ENCODE measurements at places on chromosomes 3 and 15.

DNA sequence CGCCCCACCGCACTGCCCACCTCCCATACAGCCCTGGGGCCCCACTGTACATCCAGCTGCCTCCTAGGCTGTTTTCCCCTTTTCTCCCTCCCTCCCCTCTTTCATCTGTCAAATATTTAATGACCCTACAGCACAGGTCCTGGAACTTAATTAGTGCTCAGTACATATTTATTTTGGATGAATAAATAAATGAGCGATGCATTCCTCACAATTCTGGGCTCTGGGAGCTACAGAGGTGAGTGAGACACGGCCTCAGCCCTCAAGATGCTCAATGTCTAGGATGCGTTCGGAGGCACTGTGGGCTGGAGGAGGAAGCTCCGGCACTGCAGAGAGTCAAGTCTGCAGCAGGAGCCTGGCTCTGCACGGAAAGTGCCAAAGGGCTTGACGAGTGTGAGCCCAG, 175.0 kb downstream of the FAM43A start:
- no peak for DNase-seq

- no peak for DNase-seq
Measured at GRCh38 chr3:115301364-115301860, 154.3 kb upstream of the ZBTB20 start.

DNA sequence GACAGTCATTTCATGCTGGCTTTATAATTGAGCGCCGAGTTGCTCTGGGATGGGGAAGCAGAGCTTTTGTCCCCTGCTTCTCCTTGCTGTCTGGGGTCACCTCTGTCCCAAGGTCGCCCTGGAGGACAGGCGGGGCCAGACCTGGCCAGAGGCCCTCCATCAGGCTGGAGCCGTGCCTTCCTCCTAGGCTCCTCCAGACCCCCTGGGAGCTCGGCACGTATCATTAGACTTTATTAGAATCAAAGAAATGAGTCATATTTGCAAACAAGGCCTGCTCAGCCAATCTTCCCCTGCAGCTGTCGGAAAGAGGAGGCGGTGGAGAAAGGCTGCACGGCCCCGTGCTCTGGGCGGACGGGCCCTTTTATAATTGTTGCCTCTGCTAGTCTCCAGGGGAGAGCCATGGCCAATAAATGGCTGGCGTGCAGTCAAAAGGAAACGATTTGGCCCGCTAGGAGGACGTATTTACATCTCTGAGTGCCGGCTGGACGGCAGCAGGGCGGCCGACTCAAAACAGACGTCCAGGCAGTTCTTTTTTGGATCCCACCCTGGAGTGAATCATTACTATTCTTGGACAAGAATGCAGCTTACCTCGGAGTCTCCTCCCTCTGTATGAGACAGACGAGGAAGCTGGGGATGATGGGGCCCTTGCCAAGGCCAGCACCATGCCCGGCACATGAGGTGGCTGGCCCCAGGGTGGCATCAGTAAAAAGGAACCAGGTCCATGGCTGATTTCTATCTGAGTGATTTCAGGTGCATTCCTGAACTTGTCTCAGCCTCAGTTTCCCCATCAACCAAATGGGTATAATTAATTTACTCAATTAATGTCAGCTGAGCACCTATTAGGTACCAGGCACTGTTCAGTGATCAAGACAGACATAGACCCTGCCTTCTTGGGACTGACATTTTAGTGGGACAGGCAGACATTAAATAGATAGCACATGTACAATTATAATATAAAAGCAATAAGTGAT, 50.6 kb downstream of the SLC6A6 start:
- no peak for DNase-seq

- no peak for DNase-seq
Measured at GRCh38 chr3:67524046-67524445, 130.4 kb downstream of the SUCLG2 start.

- DNase-seq, result no peak
Measured at GRCh38 chr3:194014756-194015155, 121.2 kb upstream of the HES1 start.

DNA sequence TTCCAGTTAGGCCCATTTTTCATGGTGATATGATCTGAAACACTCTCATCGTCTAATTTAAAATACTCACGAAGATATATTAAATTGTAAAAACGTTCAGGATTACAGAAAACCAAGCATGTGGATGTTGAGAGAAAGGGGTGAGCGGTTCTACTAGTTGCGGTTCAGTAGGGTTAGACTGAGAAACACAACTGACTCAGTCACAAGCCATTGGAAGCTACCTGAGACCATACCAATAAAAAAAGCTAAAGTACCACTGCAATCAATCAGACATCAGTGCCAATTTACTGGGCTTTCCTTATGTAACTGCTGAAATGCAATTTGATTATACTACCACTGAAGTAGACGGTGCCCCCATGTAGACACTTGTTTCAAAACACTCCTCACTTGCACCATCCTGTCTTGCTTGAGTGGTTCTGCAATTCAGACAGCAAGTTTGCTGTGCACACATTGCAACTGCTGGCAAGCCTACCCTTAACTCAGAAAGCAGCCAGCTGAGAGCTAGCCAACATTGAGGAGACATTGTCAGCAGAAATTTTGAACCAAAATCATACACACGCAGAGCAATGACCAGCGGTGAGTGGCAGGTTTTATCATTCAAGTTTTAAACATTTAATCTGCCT, 368.7 kb upstream of the ARHGEF26 start:
- DNase-seq, result no peak

DNA sequence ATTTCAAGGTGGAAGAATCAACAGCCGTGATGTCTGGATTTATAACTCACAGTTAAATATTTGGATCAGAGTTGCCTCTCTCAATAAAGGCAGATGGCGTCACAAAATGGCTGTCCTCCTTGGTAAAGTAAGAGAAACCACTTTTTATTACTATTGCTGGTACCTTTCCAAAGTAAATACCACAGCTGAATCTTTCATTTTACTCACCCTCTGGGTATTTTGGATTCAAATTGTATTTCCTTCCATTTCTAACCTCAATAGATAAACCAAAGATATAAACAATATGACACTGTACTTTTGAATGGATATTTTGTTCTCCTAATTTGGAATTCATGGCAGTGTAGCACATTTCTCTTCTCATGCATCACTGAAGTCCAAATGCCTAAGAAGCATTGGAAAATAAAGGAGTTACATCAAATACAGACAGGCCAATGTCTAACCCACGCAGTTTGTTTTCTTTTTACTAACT, 29.5 kb downstream of the KLHL24 start:
- DNase-seq, result no peak

DNA sequence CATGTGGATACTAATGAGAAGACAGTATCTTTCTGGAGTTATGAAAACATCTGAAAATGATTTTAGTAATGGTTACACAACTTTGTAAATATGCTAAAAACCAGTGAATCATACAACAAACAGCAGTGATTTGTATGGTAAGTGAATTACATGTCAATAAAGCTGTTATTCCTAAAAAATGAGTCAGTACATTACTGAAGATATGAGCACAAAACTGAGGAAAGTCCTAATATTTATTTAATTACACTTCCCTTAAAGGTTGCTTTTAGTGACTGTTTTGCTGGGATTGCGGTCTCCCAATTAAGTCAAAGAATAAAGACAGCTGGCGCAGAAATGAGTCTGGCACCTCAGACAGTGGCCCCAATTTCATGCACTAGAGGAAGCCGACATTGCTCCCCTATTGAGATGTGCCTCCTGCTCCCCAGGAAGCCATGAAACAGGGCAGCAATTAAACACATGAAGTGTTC, 50.9 kb upstream of the FSIP1 start:
- no peak for DNase-seq

GRCh38 chr3:170553788-170554757, 31.8 kb downstream of the SLC7A14 start:
- no peak for DNase-seq

DNA sequence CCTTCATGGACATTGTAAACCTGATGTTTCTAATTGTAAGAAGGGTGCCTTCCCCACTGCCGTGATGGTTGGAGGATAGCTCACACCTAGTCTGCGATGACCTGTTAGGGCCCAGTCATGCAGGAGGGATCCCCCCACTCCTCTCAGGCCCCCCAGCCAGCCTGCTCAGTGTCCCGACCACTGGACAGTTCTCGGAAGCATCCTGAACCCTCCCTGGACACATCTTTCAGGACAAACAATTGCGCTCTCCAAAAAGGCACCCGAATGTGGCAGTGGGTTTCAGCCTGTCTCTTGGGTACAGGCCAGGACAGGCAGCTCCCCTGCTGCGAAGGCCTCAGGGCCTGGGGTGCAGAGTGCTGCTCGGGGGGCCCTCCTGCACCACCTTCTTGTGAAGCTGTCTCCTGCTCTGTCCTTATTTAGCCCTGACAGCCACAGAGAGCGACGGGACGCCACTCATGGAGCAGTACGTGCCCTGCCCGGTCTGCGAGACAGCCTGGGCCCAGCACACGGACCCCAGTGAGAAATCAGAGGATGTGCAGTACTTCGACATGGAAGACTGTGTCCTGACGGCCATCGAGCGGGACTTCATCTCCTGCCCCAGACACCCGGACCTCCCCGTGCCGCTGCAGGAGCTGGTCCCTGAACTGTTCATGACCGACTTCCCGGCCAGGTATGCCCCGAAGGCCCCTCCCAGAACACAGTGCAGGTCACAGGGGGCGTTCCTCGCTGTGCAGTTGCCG, 132.3 kb downstream of the LRRK1 start:
- DNase-seq, result no peak

DNA sequence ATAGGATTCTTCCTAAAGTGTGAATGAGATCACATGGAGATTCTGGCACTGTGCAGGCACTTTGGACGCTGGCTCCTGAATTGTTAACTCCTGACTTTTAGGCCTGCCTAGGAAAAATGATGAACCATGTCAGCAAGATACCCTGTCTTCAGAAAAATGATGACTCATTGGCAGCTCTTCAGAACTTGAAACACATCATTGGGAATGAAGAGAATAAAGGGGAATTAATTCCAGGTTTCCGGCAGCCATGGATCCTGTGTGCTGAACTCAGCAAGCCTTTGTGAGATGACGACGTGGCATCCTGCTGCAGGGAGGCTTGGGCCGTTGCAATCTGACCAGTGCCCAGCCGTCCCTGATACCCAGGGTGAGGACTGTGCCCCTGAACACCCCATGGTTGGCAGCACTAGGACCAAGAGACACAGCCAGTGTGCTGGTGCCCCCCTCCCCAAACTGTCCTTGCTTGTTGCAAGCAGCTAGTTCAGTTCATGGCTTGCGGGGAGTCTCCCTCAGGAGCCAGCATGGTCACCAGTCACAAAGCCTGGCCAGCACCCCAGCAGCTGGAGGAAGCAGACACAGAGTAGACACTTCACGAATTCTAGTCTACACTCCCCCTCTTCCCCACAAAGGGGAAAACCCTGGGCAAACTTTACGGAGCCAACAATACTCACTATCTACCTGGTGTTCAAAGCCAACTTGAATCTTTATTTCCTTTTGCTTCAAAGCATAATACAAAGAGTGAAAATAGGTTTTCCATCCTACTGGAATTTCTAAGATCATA, 7.8 kb upstream of the LIPC start:
- no peak for DNase-seq
